Activated T-helper 1 cell treated with anti-CD3 and anti-CD28 coated beads, Interleukin-12 subunit alpha, Interleukin-12 subunit beta, Interleukin-2, Interleukin-4 antibody, amounts not matched to agents 30 ng/mL and 10 ng/mL and 1 ng/mL, durations not matched to agents 14 hours and 24 hours and 36 hours (primary cell): ENCODE measurements at places on chromosomes 16 and 17. TPM values are rescaled to one million over a fixed set of nuclear protein-coding genes. Genes with fewer than 3 reads are reported as not detected.

MYH11 gene
- not detected in 2 replicates for total RNA-seq

FAM171A2 gene
- 0.10 and 0.29 TPM in 2 replicates for total RNA-seq

SLFN12 gene
- 6.6 and 8.4 TPM in 2 replicates for total RNA-seq

PRKCB gene
- total RNA-seq: 100 and 109 TPM in 2 replicates

TBX4 gene
- total RNA-seq: not detected in 2 replicates

IL21R gene
- total RNA-seq: 101 and 104 TPM in 2 replicates
